ENCODE measurements at places on chromosomes 12 and 14. TPM values are rescaled to one million over a fixed set of nuclear protein-coding genes. Genes with fewer than 3 reads are reported as not detected.

Gene ELK3
- total RNA-seq = 10.1 TPM

Gene TMEM253
- total RNA-seq = not detected

Gene LALBA
- not detected for total RNA-seq

Gene KRT83
- total RNA-seq = not detected

Gene FRMD6
- 53.6 TPM for total RNA-seq

Gene CLEC6A
- total RNA-seq = not detected

Gene HOXC10
- not detected for total RNA-seq
